Natural killer cell treated with Interleukin-12 subunit alpha and Interleukin-12 subunit beta and Interleukin-15 and Interleukin-18, amount 100 ng/mL, for 72 hours (primary cell): ENCODE measurements at places on chromosomes 2 and 18. TPM values are rescaled to one million over a fixed set of nuclear protein-coding genes. Genes with fewer than 3 reads are reported as not detected.

- peaks cover 39% of the 10 kb centered on the region for H3K4me1 ChIP-seq
- peak overlapping the region; percentile 93 for H3K4me3 ChIP-seq
- H3K27me3 ChIP-seq, result no peaks in the 10 kb centered on the region
- peak overlapping the region; percentile 95 for H3K27ac ChIP-seq
Observed at GRCh38 chr18:2657788-2658458, 2.4 kb downstream of the SMCHD1 start.

DNA sequence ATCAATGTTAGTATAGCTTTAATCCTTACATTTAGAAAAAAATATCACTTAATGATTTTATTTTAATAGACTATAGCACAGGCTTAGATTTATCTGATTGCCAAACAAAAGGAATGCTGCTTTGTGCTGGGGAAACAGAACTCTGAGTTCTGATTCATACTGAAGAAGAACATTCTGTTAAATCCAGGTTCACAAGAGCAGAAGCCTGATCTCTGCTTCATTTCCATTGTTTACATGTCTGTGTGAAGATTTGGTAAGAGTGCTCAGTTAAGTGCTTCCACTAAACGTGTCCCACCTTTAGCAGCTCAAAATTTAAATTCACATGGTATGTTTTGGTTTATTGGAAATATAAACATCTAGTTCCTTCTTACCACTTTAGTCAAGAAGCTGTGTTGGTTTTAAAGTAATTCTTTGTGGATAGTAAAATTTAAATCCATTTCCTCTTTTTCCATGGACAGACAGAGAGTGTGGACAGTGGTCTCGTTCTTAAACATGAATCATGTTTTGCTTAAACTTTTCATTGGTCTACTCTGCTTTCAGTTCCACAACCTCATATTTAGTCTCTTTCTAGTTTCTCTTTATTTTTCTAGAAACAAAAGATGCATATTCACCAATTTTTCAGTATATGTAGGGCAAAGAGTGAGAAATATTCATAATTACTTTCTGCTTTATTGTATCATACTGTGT is 59.1 kb downstream of the NYAP2 start:
- no peaks in the 10 kb centered on the region for H3K4me1 ChIP-seq
- DNase-seq, result no peak
- H3K4me3 ChIP-seq, result no peak overlapping the region
- peaks cover 9% of the 10 kb centered on the region for H3K27me3 ChIP-seq
- H3K36me3 ChIP-seq, result no peaks in the 10 kb centered on the region
- no peak overlapping the region for H3K27ac ChIP-seq

DNA sequence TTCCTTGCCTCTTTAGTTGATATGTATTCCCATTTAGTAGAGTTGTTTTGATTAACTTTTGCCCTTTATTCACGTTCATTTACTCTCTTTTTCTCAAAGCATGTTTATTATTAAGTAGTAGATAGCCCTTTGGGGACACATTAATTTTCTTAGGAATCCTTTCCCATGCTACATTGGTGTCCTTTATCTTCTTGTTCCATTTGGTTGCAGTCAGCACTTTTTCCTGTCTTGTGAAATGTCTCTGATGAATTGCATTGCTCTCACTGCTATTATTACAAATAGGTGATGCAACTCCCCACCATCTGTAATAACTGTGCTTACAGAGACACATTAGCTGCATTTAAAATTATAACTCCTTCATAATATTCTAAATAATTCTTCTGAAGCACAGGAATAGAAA is 428.5 kb upstream of the CNTNAP5 start:
- no peaks in the 10 kb centered on the region for H3K27me3 ChIP-seq
- DNase-seq, result no peak
- H3K4me1 ChIP-seq, result no peaks in the 10 kb centered on the region
- H3K36me3 ChIP-seq, result no peaks in the 10 kb centered on the region

- no peak overlapping the region for H3K4me3 ChIP-seq
- peaks cover 6% of the 10 kb centered on the region for H3K36me3 ChIP-seq
- H3K27ac ChIP-seq, result no peak overlapping the region
- DNase-seq, result no peak
Observed at GRCh38 chr2:115946891-115947290, 1504.5 kb downstream of the DPP10 start.

GRCh38 chr2:158130832-158131473 is 29.3 kb downstream of the UPP2 start:
- DNase-seq, result no peak
- H3K27me3 ChIP-seq, result peaks cover 4% of the 10 kb centered on the region
- H3K36me3 ChIP-seq, result no peaks in the 10 kb centered on the region

UGT1A5 gene
- total RNA-seq, result not detected

ZSWIM2 gene
- not detected for total RNA-seq

ITGA4 gene
- 147 TPM for total RNA-seq
